ENCODE measurements at places on chromosomes 3 and 15. TPM values are rescaled to one million over a fixed set of nuclear protein-coding genes. Genes with fewer than 3 reads are reported as not detected.

KCNH8 gene
- total RNA-seq = 0.40 TPM

RETNLB gene
- total RNA-seq = not detected

MME gene
- 61.6 TPM for total RNA-seq

GP9 gene
- total RNA-seq = not detected

ANKUB1 gene
- total RNA-seq = not detected

CADM2 gene
- not detected for total RNA-seq

CSTA gene
- total RNA-seq = not detected

SLC24A5 gene
- total RNA-seq = not detected

Measured in epithelial cell of proximal tubule (primary cell).